H9 (cell line): ENCODE measurements at places on chromosomes 2 and 18. TPM values are rescaled to one million over a fixed set of nuclear protein-coding genes. Genes with fewer than 3 reads are reported as not detected.

The CRYGA gene
- not detected in 2 replicates for total RNA-seq

The NT5DC4 gene
- not detected in 2 replicates for total RNA-seq

The FRZB gene
- total RNA-seq = 1.1 and 1.3 TPM in 2 replicates

The GRB14 gene
- 7.6 and 9.6 TPM in 2 replicates for total RNA-seq

The TCF23 gene
- not detected in 2 replicates for total RNA-seq

The GAL3ST2 gene
- total RNA-seq = 0.33 and 0.37 TPM in 2 replicates

The SCN9A gene
- 1.1 and 1.3 TPM in 2 replicates for total RNA-seq

- no peaks in the 10 kb centered on the region for H3K4me1 ChIP-seq
- H3K36me3 ChIP-seq = 0 out of 2 replicates have a peak, but pooled peaks cover 5% of the 10 kb centered on the region
- no peaks in the 10 kb centered on the region for H3K27me3 ChIP-seq
- DNase-seq = no peak
- H3K27ac ChIP-seq = no peak overlapping the region
- H3K4me3 ChIP-seq = no peak overlapping the region
Measured at GRCh38 chr18:8348051-8348720, 261.1 kb upstream of the RAB12 start.

DNA sequence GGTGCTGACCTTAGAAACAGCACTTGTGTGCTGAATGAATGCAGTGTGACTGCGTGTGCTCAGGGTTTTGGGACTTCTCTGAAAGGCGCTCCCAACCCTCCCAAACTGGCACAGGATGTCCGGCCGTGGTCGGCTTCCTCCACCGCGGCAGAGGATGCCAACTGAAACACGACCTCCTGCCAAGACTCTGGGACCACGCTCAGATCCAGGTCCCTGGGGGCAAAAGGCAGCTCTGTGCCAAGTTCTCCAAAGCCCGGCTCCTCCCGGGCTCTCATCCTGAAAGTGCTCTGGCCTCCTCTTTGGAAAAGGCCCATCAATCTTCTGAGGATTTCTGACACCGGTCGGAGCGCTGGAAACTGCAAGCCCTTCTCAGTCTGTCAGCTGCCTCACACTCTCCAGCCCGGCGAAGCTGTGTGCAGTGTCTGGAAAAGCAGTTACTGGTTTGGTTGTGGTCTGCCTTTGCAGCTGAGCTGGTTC lies 32.3 kb upstream of the ZBTB7C start:
- DNase-seq = no peak
- H3K27ac ChIP-seq = no peak overlapping the region
- H3K4me3 ChIP-seq = no peak overlapping the region
- H3K36me3 ChIP-seq = no peaks in the 10 kb centered on the region
- no peaks in the 10 kb centered on the region for H3K4me1 ChIP-seq
- H3K27me3 ChIP-seq = no peaks in the 10 kb centered on the region

DNA sequence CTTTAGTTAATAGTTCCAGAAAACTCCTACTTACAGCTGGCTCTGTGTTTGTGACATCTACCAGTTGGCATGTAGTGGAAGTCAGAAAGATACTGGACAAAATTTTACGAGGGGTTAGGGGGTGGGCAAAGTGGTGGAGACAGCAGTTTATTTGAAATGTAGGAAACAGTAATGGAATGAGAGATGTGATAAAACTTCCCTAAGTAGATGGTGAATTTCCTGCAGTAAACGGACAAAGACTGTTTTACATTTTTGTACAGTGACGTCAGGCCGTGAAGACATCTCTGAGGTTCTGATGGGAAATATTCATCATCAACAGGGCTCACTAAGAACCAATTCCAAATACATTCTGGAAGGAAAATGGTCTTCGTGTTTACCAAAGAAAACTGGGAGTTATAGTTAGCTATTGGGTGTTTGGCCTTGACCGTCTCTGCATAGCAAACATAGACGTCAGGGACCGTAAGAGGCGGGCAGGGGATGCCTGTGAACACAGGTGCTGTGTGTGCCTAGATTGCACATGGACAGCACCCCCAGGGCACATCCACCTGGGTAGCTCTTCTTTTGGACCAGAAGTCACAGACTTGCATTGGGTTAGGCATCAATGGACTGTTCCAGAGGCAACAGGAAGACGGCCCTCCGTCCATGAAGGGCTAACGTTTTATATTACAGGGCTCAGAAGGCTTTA lies 131.5 kb downstream of the ZNF516 start:
- 0 out of 2 replicates have a peak, but pooled peaks cover 4% of the 10 kb centered on the region for H3K4me1 ChIP-seq
- DNase-seq = no peak
- H3K27me3 ChIP-seq = no peaks in the 10 kb centered on the region
- H3K27ac ChIP-seq = no peak overlapping the region

GRCh38 chr2:105546628-105546974 lies 147.8 kb upstream of the FHL2 start:
- H3K27me3 ChIP-seq = no peaks in the 10 kb centered on the region
- no peak for DNase-seq
- no peaks in the 10 kb centered on the region for H3K36me3 ChIP-seq
- H3K4me1 ChIP-seq = no peaks in the 10 kb centered on the region
- no peak overlapping the region for H3K4me3 ChIP-seq
- no peak overlapping the region for H3K27ac ChIP-seq

GRCh38 chr18:75441896-75442295 lies 14.4 kb upstream of the SMIM21 start:
- no peak overlapping the region for H3K27ac ChIP-seq
- H3K36me3 ChIP-seq = no peaks in the 10 kb centered on the region
- no peak for DNase-seq
- no peak overlapping the region for H3K4me3 ChIP-seq
- no peaks in the 10 kb centered on the region for H3K4me1 ChIP-seq

DNA sequence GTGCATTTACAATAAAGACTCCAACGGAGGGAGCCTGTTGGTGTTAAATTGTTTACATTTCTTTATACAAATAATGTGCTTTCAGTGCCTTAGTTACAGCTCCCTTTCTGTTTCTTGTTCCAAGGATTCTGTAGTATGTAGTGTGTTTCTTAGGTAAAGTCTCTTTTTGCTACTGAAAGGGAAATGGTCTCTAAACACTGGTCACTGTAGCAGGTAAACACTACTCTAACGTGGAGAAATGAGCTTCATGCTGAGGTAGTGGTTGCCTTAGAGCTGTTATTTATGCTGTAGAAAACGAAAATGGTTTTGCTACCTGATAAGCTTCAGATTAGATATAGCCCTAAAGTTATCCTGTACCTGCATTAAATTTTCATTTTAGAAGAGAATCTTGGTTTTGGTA lies 163.6 kb downstream of the CAPN13 start:
- no peak for DNase-seq
- no peaks in the 10 kb centered on the region for H3K27me3 ChIP-seq
- H3K4me3 ChIP-seq = no peak overlapping the region

DNA sequence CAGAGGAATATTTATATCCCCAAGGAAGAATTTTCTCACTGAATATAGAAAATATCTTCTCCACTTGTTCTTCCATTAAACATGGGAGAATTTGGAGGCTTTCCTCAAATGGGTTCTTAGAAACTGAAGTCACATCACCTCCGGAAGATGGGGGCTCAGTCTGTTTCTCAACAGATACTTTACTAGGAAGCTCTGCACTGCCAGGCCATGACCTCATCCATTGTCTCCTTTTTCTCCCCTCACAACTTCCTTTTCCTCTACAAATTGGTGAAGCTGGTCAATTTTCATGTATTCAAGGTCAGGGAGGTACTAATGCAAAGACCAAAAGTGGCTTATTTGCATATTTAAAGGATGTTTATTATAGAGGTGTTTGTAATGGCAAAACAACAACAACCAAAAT lies 173.1 kb downstream of the RNF152 start:
- no peaks in the 10 kb centered on the region; the same call in 1 of the 2 replicates for H3K4me1 ChIP-seq
- DNase-seq = no peak
- H3K36me3 ChIP-seq = no peaks in the 10 kb centered on the region
- H3K4me3 ChIP-seq = no peak overlapping the region
- no peaks in the 10 kb centered on the region for H3K27me3 ChIP-seq
- H3K27ac ChIP-seq = no peak overlapping the region

GRCh38 chr2:157061799-157062198 lies 195.7 kb upstream of the GALNT5 start:
- no peak overlapping the region for H3K27ac ChIP-seq
- no peaks in the 10 kb centered on the region for H3K36me3 ChIP-seq
- H3K4me3 ChIP-seq = no peak overlapping the region
- H3K4me1 ChIP-seq = no peaks in the 10 kb centered on the region; the same call in 1 of the 2 replicates
- no peak for DNase-seq

DNA sequence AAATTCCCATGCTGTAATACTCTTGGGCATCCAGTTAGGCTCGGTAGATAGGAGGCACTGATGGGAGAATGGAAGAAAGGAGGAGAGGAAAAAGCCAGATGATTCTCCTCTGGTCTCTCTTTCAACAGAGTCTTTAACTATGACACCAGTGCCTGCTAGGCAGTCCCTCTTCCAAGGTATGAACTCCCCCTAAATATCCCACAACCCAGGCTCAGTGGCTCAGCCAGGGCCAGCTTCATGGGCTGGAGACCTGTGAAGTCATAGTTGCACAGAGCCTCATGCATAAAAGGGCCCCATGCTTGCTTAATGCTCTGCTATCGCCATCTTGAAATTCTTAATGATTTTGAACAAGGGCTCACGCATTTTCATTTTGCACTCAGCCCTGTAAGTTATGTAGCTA lies 869.2 kb upstream of the GCFC2 start:
- H3K4me1 ChIP-seq = peaks cover 6% of the 10 kb centered on the region; the same call in 1 of the 2 replicates
- peak; percentile 59 for DNase-seq
- H3K36me3 ChIP-seq = peaks cover 19% of the 10 kb centered on the region
- H3K4me3 ChIP-seq = peak overlapping the region; percentile 62
- no peaks in the 10 kb centered on the region for H3K27me3 ChIP-seq
- peak overlapping the region; percentile 92 for H3K27ac ChIP-seq

- peaks cover 69% of the 10 kb centered on the region for H3K36me3 ChIP-seq
- H3K27ac ChIP-seq = no peak overlapping the region
- no peaks in the 10 kb centered on the region for H3K4me1 ChIP-seq
- H3K27me3 ChIP-seq = no peaks in the 10 kb centered on the region
- no peak for DNase-seq
Measured at GRCh38 chr2:196792865-196793264, 6.6 kb downstream of the GTF3C3 start.

- H3K27ac ChIP-seq = no peak overlapping the region
- H3K27me3 ChIP-seq = no peaks in the 10 kb centered on the region
- peak; percentile 24 for DNase-seq
- no peaks in the 10 kb centered on the region for H3K36me3 ChIP-seq
- no peak overlapping the region for H3K4me3 ChIP-seq
Measured at GRCh38 chr2:26620031-26620605, 21.0 kb downstream of the CIB4 start.

GRCh38 chr2:217125014-217125413 lies 265.1 kb upstream of the TNP1 start:
- no peak for DNase-seq
- no peak overlapping the region for H3K27ac ChIP-seq
- no peak overlapping the region for H3K4me3 ChIP-seq
- no peaks in the 10 kb centered on the region for H3K36me3 ChIP-seq

DNA sequence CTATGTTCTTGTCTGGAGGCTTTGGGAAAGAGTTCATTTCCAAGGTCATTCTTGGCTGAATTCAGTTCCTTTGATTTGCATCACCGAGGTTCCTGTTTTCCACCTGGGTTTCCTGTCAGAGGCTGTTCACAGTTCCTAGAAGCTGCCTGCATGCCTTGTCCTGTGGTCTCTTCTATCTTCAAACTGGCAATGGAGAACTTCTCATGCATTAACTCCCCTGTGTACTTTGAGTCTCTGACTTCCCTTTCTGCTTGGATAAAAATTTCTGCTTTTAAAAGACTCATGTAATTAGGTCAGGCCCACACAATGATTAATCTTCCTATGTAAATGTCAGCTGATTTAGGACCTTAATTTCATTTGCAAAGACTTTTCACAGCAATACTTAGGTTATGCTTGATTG lies 499.3 kb upstream of the FANCL start:
- no peaks in the 10 kb centered on the region for H3K4me1 ChIP-seq
- no peak overlapping the region for H3K27ac ChIP-seq
- no peak overlapping the region for H3K4me3 ChIP-seq
- H3K36me3 ChIP-seq = peaks cover 13% of the 10 kb centered on the region; the same call in 1 of the 2 replicates
- no peak for DNase-seq

DNA sequence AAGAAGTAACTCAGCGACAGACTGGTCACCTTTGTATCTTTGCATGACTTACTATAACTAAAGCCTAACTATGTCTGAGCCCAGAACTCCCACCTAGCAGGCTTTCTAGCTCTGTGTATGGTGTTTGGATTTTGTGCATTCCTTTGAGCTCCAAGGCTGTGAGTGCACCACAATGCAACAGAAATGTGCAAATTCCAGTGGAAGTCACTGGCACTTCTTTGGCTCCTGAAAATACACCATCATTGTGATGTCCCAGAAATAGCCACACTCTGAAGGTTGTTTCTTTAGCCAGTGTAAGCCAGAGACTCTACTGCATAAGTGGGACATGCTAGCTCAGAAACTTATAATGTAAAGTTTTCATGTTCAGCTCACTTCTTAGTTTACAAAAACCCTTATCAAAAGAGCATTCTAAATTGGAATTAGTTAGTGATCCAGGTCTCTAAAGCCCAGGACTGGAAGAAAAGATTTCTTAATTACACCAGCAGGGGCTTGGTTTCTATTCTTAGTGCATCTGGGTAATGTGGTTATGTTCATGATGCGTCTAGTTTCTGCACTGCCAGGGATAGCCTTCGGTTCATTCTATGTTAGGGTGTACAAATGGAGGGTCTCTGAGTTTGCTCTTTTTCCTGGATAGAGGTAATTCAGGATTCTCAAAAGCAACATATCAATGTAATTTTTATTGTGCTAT lies 1239.5 kb upstream of the ZEB2 start:
- no peak for DNase-seq
- H3K27ac ChIP-seq = no peak overlapping the region
- no peaks in the 10 kb centered on the region for H3K27me3 ChIP-seq
- no peak overlapping the region for H3K4me3 ChIP-seq
- H3K4me1 ChIP-seq = no peaks in the 10 kb centered on the region; the same call in 1 of the 2 replicates
- H3K36me3 ChIP-seq = no peaks in the 10 kb centered on the region

DNA sequence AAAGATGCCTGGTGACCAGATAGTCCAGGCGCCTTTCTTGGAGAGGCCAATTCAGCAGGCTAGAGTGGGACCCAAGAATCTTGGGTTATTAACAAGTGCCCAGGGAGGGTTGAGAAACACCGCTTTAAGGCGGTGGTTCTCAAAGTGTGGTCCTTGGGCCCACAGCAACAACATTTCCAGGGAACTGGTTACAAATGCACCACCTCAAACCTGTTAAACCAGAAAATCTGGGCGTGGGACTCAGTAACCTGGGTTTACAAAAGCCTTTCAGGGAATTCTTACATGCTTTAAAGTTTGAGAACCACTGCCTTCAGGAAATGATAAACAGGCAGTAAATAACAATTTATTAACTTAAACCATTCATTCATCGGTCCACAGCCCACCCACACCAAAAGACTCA lies 92.5 kb downstream of the SP3 start:
- H3K4me1 ChIP-seq = no peaks in the 10 kb centered on the region
- no peak overlapping the region for H3K4me3 ChIP-seq
- H3K36me3 ChIP-seq = no peaks in the 10 kb centered on the region; the same call in 2 of the 3 replicates
- no peak for DNase-seq
